ENCODE measurements at places on chromosomes 6 and 20.
A peak's percentile ranks its signal among the peaks of the same experiment; 100 is the strongest.

- no peak for DNase-seq
Observed at GRCh38 chr6:3571250-3571681, 114.4 kb upstream of the SLC22A23 start.

DNA sequence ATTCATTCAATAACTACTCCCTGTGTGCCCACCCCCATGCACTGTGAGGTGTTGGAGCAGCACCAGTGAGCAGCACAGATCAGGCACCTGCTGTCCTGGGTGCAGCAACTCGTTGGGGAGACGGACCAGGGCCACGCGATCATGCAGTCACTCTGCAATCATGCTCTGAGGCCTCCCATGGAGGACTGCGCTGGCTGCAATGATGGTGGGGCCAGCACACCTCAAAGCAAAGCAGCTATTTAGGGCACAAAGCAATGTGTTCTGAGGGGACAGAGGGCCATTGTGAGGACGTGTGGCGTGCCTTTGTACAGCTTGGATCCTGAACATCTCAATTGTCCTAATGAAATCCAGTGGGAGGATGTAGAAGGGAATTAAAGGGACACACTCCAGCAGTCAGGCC, 41.0 kb upstream of the MPC1 start:
- DNase-seq: no peak

- DNase-seq: peak; percentile 30
Observed at GRCh38 chr6:74222768-74223333, 526.8 kb downstream of the CD109 start.

DNA sequence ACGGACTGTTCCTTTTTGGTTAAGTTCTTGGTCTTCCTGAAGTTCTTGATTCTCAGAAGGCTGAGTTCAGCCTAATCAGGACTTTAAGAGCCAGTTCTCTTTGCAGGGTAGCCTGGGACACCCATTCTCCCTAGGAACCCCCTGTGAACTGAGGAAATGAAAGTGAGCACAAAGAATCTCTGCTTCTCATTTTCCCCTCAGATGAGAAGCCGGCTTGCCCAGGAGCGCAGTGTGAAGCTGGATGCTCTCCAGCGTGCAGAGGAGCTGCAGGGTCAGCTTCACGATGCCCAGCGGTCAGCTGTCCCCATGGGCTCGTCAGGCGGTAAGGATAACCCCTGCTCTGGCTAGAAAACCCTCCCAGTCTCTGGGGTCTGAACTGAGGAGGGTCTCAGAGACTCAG, 34.0 kb downstream of the CD164 start:
- no peak for DNase-seq

DNA sequence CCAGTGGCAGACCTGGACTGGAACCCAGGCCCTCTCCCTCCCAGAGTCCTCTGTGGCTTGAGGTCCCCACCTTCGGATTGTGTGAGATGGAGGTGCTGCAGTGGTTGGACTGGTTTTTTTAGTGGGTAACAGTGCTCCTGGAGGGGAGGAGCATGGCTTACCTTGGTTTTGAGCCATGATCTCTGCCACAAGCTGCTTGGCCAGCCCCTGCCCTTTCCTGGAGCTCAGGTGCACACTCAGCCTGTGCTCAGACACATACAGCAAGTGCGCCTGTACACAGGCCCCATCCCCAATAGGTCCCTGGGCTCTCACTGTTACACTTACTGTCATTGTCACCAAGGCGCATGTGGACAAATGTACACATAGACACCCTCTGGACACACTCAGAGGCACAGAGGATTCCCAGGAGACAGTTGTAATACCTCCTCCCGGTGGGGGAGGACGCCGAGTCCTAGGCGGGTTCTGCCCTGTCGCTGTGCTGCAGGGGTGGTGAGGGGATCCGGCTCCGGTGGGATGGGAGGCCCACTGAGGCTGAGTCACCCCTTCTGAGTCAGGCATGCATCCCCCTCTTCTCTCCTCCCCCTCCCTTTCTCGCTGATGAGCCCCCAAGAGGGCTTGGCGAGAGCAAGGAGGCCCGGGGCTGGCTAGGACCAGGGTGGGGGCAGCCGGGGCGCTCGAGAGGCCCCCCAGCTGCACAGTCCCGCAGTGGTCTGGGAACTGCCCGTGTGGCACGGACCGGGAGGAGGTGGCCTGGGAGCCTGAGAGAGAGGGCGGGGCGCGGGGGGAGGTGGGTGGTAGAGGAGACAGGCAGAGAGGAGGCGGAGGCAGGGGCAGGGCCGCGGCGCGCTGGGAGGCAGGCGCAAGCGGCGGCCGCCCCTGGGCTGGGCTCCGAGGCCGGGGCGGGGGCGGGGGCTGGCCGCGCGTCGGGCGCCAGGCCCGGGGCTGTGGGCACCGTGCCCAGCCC, 522 bp upstream of the EPB41L1 start:
- peak; percentile 93 for DNase-seq

GRCh38 chr6:156828280-156828703, 51.1 kb downstream of the ARID1B start:
- DNase-seq: no peak

GRCh38 chr6:34585108-34585507, 29.0 kb upstream of the SPDEF start:
- DNase-seq: no peak

DNA sequence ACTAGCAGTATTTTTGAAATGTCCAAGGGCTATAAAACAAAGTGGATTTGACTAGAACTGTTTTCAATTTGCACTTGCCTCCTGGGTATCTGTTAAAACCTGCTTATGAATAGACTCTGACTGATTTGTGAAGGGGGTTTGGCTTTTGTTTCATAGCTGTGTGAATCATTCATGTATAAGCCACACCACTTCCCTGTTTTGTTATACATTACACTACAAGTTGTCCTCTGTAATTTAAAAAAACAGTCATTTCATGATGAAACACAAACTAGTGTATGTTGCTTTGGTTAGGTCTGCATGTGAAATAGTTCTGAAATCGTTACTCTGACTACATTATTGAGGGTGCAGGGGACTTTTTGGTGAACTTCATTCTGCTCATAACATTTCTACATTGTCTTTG, 121.7 kb downstream of the NKAIN2 start:
- no peak for DNase-seq

DNA sequence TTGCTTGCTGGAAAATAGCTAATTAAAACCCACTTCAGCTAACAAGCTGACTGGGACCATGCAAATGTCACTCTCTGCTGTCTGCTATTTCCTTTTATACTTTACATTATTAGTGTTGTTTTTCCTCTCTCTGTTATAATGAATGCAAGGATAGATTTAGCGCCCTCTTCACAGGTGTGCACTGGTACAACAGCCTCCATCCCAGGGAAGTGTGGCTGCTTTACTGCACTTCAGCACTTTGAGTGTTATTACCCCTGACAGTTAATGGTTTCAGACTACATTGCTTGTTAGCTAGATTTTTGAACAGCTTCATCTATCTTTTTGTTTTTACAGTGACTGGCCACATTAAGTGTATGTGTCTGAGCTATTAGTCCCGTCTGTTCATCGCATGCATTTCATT, 405.7 kb downstream of the RNF144B start:
- no peak for DNase-seq

DNA sequence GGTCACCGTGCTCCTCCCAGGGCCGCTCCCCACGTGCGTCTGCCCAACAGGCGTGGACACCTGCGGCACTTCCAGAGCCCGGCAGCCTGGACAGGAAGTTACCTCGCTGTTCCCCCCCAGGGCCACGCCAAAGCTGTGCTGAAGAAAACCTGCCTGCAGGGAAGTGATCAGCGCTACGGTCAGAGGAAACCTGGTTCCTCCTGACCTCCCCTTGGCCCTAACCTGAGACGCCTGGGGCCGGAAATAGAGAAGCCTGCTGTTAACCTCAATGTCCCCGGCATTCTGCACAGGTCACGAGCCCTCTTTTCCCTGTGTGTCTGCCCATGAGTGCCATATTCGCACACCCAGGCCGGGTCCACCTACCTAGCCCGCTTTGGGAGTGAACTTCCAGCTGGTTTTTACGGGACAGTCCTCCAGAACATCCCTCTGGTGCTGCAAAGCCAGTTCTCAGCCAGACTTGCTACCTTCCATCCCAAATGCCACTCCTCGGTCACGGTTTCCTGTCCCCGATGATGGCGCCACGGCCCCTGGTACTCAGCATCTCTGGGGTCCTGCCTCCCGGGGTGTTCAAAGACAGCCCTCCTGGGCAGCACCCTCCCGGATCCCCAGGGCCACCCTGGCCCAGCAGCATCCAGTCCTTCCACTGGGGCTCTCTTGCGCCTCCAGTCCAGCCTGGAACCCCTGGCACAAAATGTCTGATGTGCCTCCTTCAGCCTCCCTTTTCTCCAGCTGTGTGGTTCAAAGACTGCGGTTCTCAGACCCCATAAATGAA, 12.0 kb upstream of the IRF4 start:
- DNase-seq: no peak

- DNase-seq: no peak
Observed at GRCh38 chr6:26400626-26401025, 1.4 kb upstream of the BTN3A1 start.

DNA sequence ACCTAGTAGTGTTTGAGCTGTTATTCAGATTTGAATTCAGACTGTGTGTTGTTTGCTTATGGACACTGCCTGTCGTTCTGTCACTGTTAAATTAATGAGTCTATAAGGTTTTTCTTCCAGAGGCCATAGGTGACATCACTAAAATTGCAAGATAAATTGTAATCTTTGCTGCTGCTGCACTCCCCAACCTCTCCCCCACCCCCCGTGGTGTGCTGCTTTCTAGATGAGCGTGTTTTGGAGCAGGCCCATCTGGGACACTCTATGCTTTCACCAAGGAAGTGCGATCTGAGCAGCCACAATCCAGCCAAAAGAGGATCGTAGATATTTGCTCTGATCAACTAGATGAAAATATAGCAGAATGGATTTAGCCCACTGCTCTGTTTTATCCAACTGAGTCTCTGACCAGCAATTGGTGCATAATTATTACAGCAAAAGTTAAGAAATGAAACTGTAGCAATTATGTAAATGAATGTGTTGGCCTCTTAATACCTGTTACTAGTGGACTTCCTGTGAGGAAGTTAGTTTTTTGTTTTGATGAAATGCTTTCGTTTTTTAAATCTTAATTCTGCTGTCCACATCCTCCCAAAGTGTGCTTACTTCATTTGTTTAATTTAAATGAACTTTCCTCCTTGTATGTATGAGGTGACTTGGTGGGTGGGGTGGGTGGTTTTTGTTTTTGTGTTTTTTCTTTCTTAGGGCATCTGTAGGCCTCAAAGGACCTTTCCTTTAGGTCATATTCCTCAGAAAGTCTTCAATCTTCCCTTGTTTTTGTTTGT, 58.1 kb downstream of the RPRD1B start:
- DNase-seq: no peak

- DNase-seq: no peak
Observed at GRCh38 chr20:17904027-17904426, 64.6 kb downstream of the SNX5 start.

- DNase-seq: no peak
Observed at GRCh38 chr6:69790629-69791028, 6.2 kb downstream of the LMBRD1 start.

- no peak for DNase-seq
Observed at GRCh38 chr6:10099529-10100140, 315.2 kb downstream of the TFAP2A start.

DNA sequence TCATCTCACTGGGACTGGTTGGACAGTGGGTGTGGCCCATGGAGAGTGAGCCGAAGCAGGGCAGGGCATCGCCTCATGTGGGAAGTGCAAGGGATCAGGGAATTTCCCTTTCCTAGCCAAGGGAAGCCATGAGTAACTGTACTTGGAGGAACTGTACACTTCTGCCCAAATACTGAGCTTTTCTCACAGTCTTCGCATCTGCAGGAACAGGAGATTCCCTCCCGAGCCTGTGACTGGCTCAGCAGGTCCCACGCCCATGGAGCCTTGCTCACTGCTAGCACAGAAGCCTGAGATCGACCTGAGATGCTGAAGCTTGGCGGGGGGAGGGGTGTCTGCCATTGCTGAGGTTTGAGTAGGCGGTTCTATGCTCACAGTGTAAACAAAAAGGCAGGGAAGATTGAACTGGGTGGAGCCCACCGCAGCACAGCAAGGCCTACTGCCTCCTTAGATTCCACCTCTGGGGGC, 10.4 kb upstream of the CALHM5 start:
- DNase-seq: no peak

DNA sequence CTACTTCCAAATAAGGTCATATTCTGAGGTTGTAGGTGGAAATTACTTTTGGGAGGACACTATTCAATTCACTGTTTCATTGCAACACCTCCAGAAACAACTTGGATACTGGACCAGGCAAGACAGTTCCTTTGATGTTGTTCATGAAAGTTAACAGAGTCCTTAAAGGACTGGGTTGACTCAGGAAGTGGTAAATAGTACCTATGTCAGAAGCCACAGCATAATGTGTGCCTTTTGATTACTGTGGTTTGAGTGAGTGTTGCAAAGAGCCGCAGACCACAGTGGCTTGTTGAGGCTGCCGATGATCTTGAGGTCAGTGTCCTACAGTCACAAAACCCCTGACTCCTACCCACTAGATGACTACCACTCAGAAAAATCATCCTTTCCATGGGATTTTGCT, 10.9 kb downstream of the IL20RA start:
- no peak for DNase-seq

DNA sequence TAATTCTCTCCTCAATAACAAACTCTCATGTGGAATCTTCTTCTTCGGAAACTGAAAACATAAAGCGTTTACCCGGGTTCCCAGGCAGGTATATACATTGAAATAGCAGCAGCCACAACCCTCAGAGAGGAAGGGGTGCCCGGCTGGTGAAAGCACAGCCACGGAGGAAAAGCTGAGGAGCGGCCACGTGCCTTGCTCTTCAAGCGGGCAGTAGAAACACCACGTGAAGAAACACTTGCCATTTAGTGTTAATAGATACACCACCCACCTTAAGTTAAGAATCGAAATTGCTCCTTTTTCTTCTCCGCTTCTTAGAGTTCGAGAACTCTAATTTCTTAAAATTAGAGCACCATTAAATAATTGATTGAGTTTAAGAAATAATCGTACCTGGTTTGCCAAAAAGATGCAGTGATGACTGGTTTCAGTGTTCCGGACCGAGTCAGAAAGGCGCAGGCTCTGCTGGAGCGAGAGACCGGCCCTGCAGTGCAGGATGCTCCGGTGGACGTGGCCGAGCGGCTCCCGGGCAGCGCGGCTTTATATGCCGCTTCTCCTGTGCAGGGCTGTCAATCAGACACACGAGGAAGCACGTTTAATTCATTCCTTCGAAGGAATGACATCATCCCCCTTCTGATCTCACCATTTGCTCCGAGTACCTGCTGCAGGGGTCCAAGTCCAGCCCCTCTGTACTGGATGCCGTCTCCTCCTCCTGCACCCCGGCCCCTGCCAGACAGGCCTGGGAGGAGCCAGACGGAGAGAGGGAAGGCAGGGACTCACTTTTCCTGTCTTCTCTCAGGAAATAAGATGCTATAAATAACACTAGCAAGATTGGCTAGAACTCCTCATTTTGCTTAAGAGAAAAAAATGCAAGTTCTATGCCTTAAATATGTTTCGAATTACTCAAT, at the start of gene THBS2:
Gene THBS2, minus strand, starts transcription at position 510 of the 902 bp plus-strand sequence. CDS start 3,062 bp downstream, outside the sequence.
- DNase-seq: no peak

- no peak for DNase-seq
Observed at GRCh38 chr6:129552413-129552812, 157.6 kb downstream of the ARHGAP18 start.

GRCh38 chr20:11833825-11834224, 83.9 kb upstream of the BTBD3 start:
- DNase-seq: no peak

- no peak for DNase-seq
Observed at GRCh38 chr6:38264605-38265004, 375.1 kb downstream of the BTBD9 start.

GRCh38 chr6:7637533-7637932, 47.5 kb downstream of the SNRNP48 start:
- no peak for DNase-seq
